ENCODE measurements at places on chromosomes 13 and 19.

DNA sequence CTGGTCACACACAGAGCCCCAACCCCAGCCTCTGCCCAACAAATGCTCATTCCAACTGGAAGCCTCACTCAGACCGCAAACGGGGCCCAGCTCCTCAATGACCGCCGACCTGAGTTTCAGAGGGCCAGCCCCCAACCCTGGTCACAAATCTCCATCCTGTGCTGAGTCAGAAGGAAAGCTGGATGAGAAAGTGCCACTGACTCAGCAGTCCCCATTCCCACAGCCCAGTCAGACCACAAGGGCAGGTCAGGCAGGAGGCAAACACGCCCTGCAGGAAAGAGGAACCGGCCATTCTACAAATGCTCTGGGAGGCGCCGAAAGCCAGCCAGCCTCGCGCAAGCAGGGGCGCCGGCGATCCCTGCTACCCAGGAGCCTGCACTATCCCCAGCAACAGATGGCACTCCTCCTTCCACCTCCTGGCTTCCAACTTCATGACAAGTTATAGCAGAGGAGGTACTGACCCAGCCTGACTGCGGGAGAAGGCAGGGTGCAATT, 14.1 kb upstream of the PRKD2 start:
- DNase-seq: peak; percentile 97

GRCh38 chr19:16018106-16018755, 58.1 kb upstream of the TPM4 start:
- DNase-seq: no peak

- DNase-seq: peak; percentile 67
Measured at GRCh38 chr13:31956980-31957644, 74.5 kb upstream of the FRY start.

- no peak for DNase-seq
Measured at GRCh38 chr19:48895226-48895625, 3.3 kb downstream of the TULP2 start.

DNA sequence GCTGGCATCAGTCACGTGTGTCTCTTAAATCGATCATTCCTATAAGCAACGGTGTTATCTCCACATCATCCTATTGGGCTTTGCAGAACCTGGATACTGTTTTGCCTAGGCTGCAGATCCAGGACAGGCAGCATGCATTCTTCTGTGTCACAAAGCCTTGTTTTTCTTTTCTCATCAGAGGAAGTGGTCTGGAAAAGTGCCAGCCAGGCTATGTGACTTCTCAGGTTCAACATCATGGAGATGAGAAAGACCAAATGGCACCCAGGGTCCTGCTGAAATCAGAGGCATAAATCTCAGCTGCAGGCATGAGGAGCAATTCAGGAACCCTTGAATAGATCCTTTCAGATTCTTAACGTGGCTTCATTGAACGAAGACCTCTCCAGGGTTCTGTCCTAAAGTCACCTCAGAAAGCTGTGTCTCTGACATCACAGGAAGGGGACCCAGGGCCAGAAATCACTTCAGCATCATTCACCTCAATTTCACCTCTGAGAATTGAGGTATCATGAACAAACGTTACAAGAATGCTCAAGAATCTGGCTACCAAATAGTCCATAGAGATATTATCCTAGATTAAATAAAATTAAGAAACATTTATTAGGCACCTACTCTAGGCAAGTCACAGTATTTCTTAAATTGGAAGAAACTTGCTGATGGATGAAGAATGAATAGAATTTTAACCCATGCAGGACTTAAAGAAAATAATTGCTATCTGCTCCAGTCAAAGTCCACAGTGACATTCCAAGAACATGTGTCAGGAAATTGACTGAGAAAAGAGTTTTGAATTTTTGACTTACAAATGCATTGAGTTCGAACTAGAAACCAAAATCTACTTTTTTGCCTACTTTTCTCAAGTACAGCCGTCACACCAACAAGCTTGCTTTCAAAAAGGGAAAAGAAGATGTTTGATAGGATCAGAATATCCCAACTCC, 124.1 kb downstream of the COG6 start:
- peak; percentile 70 for DNase-seq

DNA sequence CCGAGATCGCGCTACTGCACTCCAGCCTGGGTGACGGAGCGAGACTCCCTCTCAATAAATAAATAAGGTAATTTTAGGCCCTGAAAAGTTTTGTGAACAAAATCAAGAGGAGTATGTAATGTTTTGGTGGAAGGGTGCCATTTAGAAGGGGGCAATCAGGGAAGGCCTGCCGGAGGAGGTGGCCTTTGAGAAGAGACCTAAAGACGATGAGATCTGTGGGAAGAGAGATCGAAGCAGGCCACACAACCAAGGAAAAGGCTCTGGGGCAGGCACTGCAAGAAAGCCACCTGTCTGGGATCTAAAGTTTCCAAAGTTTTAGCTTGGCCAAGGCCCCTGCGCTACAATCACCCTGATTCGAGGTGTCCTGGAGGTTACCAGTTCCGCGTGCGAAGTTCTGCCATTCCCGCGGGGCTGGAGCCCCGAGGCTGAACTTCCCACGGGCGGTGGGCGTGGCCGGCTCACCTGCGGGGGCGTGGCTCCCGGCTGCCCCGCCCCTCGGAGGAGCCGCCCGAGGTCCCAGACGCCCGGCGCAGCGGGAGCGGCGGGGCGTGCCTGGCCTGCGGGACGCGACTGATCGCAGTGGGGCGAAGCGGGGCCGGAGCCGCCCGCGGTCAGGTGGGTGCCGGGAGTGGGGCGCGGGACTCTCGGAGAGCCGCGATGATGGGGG, at the start of gene KLC3:
TSS of gene KLC3 (plus strand) at position 519 of the 667 bp plus-strand sequence. CDS start 4,792 bp downstream, outside the sequence.
- DNase-seq: no peak

All from EH (cell line).